ENCODE measurements at places on chromosomes 6 and 20.

GRCh38 chr6:136921936-136922684 is at the start of gene SLC35D3:
Gene SLC35D3, plus strand, starts transcription at chr6:136922301. Its CDS starts 128 bp downstream, at chr6:136922429.
- no peak for DNase-seq

- no peak for DNase-seq
Measured at GRCh38 chr6:21529431-21529830, 64.1 kb upstream of the SOX4 start.

GRCh38 chr6:123745895-123746294 is 57.8 kb upstream of the NKAIN2 start:
- DNase-seq, result no peak

GRCh38 chr20:59752704-59753460 is 148.5 kb downstream of the PHACTR3 start:
- no peak for DNase-seq

DNA sequence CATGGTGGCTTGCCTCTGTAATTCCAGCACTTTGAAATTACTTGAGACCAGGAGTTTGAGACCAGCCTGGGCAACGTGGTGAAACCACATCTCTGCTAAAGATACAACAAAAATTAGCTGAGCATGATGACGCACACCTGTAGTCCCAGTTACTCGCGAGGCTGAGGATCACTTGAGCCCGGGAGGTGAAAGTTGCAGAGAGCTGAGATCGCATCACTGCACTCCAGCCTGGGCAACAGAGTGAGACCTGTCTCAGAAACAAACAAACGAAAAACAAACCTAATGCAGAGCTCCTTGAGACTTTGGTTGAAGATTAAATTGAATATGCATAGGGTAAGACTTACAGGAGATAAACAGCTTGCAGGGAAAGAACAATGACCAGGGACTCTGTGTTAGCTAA is 80.8 kb downstream of the SCAF8 start:
- DNase-seq, result no peak

DNA sequence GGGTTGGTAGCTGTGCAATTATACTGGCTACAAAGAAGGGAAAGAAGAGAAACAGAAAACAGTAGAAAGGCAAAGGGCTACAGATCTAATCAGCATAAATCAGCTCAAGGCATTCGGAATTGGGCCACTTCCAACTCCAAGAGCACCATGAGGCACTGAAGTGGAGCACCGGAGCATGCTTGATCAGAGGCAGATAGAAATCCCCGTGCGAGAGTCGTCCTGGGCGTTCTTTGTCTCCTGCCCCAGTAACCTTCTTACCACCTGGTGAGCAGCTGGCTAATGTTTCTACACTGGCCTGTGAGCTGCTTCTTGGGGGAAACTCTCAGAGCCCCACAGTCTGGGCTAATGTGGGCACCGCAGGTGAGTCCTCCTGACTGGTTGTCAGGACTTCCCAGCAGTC is 16.7 kb downstream of the NEDD9 start:
- no peak for DNase-seq

DNA sequence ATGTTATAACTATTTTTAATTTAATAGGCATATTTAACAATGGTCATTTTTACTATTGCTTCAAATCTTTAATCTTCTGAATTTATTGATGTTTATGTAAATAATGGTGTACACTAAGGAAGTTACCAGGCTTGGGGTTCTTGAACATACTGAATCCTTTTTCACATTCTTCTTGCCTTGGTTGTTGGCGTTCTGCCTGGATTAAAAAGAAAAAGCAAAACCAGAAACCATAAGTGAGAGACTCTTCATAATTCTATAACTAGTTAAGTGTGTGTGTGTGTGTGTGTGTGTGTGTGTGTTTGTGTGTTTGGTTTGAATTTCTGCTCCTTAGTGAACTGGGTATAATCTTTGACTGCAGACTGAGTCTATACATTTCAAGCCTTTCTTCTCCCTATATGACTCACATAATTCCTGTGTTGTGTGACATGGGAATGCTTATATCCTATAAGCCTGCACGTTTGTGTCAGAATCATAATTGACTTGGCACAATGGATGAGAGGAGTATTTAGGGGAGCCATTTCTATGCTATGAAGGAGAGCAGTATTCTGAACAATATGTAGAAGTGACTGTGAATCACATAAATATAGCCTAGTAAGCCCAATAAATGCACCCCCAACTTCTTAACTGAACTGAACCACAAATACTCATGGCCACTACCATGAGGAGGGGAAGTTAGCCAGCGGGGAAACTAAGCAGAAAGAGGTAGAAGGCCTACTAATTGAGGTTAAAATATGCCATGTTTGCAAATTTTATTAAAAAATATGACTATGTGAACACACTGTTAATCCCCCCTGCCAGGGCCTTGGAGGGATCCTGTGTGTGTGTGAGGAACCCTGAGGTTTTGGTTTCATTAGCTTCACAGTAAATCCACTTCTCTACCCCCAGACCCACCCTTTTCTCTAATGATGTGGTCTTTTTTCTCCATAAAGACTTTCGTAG is 425.5 kb downstream of the BCKDHB start:
- no peak for DNase-seq

DNA sequence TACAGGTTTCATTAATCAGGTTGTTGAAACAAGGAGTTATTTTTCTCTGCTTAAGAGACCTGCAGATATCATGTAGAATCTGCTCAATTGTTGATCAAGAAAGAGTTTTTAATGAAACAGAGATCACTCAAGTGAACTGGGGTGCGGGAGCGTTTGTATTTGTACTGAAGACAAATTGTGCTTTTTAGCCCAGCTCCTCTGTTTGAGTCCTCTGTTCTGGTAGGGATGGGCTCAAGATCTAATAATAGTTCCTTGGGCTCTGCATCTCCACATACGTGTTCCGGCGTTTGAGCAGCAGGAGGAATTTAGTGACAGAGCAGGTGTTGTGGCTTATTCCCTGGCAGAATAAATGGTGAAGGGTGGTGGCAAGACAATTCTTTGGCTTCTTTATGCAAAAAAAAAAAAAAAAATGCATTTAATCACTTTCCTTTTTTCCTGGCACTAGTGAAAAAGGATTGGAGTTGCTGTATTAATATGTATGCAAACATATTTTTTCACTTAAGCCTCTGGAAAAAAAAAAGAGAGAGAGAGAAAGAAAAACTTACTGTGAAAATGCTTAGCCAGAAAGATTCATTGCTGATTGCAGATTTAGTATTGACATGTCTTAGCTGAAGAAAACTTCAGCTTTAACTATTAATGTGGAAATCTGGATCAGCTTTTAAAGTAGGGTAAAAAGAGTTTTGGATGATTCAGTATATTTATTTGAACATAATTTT is 4.0 kb downstream of the CITED2 start:
- no peak for DNase-seq

DNA sequence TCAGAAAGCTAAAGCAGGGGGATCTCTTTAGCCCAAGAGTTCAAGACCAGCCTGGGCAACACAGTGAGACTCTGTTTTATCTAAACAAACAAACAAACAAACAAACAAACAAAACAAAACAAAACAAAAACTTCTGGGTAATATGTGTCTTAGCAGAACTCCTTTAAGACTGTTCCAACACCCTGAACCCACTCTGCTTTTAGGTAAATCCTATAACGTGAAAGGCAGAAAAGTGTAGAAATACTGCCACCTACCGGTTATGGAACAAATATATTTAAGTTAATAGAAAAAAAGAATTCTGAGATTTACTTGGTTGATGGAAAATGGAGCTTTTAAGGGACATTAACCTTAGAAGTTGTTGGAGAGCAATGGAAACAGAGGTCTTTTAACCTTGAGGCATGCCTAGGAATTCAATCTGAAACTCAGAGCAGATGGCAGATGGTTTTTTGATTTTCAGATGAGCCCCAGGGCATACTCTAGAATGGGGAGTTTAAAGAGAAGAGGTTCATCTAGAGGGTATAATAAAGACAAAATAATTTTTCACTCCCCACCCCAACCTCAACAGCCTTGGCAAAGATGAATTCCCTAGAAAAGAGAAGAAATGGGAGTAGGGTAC is 38.5 kb downstream of the SOD2 start:
- no peak for DNase-seq

DNA sequence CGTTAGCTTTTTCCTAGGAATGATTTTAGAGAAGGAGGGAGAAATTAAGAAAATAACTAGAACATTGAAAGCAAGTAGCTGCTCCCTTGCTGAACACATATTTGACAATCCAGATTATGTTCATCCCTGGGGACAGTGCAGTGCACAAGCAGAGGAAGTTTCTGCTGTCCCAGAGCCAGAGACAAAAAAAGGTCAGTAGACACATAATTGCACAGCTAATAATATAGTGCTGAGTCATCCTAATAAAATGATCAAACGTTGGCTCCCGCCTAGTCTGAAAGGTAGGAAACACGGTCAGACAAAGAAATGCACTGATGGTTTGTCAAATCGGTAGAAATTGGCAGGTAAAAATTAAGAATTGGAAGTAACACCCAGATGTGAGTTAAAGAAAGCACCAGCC is 21.7 kb upstream of the SSTR4 start:
- no peak for DNase-seq

DNA sequence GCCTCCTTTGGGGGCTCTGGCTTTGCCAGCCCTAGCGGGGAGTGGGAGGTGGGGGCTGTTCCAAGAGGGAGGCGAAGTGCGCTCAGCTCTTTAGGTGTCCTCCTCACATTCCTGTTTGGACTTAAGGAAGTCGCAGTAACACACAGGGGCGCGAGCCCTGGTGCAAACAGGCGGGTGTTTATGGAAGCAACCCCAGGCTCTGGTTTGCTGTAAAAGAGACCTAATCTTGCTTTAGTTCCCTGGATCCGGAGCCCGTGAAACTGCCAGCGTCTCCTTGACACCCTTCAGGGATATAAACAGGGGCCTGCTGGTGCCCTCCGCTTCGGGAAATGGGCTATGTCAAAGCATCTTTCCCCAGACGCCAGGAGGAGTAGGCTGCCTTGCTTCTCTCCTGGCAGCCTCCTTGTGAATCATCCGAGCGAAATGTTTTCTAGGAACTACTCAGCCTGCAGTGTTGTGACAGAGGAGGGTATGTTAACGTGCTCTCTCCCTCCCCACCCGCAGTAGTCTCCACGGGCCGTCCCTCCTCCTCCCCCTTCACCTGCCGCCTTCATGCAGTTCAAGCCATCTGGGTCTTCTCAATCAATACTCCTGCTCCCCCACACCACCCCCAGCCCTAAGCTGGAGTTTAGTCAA is 168.0 kb upstream of the LRFN2 start:
- DNase-seq, result no peak

DNA sequence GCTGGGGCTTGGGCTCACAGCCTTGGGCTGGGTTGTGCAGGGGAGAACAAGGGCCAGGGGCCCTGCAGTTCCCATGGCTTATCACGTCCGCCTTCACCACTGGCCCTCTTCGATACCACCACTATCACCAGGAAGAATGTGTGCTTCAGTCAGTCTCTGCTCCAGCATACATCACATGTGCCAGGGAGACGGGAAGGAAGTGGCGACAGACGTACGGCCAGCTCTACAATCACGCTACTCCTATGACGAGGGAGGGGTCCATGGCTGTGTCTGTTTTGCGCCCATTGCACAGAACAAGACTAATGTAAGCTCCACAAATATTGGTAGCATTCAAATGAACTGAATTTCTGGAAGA is 72.1 kb downstream of the TRAM2 start:
- DNase-seq, result no peak

GRCh38 chr6:111854683-111855082 is 18.6 kb downstream of the FYN start:
- DNase-seq, result no peak

DNA sequence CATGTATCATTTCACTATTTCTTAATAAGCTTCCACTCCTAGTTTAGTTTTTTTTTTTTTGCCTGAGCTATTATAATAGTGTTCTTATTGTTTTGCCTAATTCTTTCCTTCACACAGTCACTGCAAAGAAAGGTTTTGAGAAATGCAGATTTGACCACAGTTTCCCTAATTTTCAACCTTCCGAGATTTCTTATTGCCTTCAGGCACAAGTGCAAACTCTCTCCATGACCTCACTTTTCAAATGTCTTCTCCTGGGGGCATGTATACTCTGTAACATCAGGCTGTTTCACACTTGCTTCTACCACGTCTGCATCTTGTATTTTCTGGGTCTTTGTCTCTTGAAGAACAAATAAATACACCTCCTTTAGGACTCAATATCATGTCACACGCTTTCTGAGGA is 339.0 kb upstream of the CITED2 start:
- no peak for DNase-seq

GRCh38 chr20:56788671-56789610 is 159.8 kb downstream of the TFAP2C start:
- no peak for DNase-seq

GRCh38 chr6:36386495-36387439 is 702 bp downstream of the ETV7 start:
- no peak for DNase-seq

DNA sequence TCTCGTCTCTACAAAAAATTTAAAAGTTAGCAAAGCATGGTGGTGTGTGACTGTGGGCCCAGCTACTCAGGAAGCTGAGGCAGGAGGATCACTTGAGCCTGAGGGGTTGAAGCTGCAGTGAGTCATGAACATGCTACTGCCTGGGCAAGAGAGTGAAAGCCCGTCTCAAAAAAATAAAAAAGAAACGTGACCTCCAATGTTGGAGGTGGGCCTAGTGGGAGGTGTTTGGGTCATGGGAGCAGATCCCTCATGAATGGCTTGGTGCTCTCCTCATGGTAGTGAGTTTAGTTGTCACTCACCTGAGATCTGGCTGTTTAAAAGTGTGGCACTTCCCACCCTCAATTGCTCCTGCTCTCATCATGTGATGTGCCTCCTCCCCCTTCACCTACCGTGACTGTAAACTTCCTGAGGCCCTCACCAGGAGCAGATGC is 24.3 kb downstream of the RBL1 start:
- peak; percentile 16 for DNase-seq

GRCh38 chr6:112504621-112505020 is 157.5 kb downstream of the RFPL4B start:
- DNase-seq, result no peak

DNA sequence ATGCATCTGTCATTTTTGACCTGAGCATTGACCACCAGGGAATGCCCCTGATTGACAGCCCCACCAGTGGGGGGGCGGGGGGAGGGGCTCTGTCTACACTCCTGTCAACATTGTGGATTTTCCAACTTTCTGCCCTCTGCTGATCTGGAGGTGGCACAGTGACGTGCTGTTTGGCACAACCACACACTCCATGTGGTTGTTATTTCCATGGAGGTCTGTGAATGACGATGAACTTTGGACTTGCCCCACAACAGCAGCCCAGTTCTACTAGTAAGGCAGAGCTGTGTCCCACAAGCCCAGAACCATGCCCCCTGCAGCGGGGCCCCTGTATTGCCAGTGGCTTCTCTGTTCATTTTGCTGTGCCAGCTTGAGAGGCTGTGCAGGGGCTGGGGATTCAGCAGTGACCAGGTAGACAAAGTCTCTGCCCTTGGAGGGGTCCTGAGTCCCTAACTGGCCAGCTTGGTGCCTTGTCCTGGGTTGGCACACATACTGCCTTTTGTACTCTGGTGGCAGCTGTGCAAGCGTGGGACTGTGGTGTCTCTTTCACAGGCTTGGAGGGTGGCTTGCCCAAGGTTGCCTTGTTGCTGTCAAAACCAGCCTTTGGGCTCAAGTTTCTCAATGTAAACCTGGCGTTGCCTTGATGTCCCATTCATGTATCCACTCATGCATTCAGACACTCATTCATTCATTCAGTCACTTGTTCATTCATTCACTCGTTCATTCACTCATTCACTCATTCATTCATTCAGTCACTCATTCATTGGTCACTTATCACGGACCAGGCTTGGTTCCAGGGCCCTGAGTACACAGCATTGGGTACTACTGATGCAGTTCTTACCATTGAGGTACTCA is 108.5 kb downstream of the SYCP2 start:
- no peak for DNase-seq

Measured in stimulated activated CD8-positive, alpha-beta memory T cell treated with anti-CD3 and anti-CD28 coated beads, Interleukin-15, amount 100 ng/mL, for 48 hours (primary cell).